Left lobe of liver (tissue), 2 donors: ENCODE measurements at places on chromosomes 7 and 10. TPM values are rescaled to one million over a fixed set of nuclear protein-coding genes. Genes with fewer than 3 reads are reported as not detected.
A peak's percentile ranks its signal among the peaks of the same experiment; 100 is the strongest.

GRCh38 chr7:90092506-90092905 lies 61.8 kb upstream of the STEAP1 start:
- no peak for DNase-seq

Gene CTAGE8
- 1.4 TPM for total RNA-seq

DNA sequence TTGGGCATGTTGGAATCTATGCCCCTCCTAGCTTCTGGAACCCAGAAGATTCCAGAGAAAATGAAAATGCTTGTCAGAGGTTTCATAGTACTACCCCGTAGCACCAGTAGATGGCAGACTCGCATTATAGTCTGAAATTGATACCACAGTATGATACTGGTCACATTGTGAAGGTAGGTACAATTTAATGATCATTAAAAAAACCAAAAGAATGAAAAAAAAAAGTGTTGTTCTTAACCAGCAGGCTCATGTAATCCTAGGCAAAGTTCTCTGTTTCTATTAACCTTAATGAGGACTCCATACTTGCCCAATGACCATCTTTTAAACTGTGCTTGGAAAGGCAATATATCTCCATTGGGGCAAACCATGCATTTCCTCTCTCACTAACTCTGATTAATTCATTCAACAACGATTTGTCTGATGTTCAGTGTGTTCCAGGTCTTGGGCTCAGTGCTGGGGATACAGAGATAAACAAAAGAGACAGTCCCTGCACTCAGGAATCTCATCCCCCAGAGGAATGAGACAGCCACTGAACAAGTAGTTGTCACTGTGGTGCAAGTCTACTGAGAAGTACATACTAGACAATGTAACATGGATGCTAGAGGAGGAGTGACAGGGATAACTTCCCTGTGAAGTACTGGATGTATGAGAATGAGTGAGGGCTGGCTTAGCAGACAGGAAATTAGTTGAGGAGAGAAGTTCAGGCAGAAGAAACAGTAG lies 223.5 kb upstream of the PHYHIPL start:
- peak; percentile 51 for DNase-seq

DNA sequence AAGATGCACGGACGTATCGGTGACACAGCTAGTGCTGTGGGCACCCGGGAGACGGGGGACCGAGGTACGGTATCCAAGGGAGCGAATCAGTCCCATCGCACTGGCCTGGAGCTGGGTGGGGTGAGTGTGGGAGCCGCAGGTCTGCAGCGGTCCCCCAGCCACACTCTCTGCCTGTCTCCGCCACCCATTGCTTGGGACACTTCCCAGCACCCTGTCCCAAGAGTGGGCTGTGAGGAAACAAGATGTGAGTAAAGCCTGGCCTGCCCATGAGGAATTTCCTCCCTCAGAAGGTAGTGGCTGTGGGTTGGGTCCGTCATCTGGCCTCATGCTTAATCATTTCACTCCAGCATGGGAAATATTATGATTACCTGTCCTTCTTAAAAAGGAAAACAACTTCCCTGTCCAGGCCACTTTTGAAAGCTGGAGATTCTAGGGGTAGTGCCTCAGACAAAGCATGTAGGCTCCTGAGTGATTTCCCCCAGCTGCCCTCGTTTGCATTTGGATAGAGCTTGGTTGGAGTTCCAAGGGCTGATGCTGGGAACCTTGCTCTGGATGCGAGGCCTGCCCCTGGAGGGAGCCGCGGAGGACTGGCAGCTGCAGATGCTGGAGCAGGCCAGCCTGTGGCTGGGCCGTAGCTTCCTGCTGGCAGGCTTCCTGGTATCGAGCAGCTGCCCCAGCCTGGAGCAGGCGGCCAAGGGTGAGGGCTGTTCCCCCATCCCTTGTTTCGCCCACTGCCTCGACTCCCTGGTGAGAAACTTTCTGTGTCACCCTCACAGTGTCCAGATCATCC lies 6.2 kb upstream of the ACTR3C start:
- DNase-seq = no peak

Gene GALNT17
- 0.18 TPM for total RNA-seq

GRCh38 chr7:21767300-21767900 lies 178.3 kb downstream of the CDCA7L start:
- peak; percentile 65 for DNase-seq

Gene CXCL12
- 50.3 TPM for total RNA-seq

Gene LIPM
- not detected for total RNA-seq

Gene MEOX2
- 0.18 TPM for total RNA-seq

- no peak for DNase-seq
These were observed 33.5 kb downstream of the CUL2 start for GRCh38 chr10:35056686-35057085.

Gene MLXIPL
- total RNA-seq = 457 TPM

Gene MNX1
- not detected for total RNA-seq

Gene RNLS
- total RNA-seq = 10.1 TPM

GRCh38 chr10:21808550-21808949 lies 195.0 kb downstream of the DNAJC1 start:
- no peak for DNase-seq

Gene CRYGN
- not detected for total RNA-seq

Gene EPO
- 6.4 TPM for total RNA-seq

- DNase-seq = peak; percentile 65
These were observed 8.4 kb upstream of the RBM28 start for GRCh38 chr7:128352153-128352537.

- no peak for DNase-seq
These were observed 61.2 kb downstream of the NEURL1 start for GRCh38 chr10:103554488-103555324.

- DNase-seq = no peak
These were observed 181.3 kb downstream of the RNLS start for GRCh38 chr10:88401671-88402347.

GRCh38 chr7:7176406-7177043 lies 5.8 kb upstream of the C1GALT1 start:
- DNase-seq = no peak

GRCh38 chr10:20247891-20248708 lies 431.9 kb downstream of the PLXDC2 start:
- no peak for DNase-seq

DNA sequence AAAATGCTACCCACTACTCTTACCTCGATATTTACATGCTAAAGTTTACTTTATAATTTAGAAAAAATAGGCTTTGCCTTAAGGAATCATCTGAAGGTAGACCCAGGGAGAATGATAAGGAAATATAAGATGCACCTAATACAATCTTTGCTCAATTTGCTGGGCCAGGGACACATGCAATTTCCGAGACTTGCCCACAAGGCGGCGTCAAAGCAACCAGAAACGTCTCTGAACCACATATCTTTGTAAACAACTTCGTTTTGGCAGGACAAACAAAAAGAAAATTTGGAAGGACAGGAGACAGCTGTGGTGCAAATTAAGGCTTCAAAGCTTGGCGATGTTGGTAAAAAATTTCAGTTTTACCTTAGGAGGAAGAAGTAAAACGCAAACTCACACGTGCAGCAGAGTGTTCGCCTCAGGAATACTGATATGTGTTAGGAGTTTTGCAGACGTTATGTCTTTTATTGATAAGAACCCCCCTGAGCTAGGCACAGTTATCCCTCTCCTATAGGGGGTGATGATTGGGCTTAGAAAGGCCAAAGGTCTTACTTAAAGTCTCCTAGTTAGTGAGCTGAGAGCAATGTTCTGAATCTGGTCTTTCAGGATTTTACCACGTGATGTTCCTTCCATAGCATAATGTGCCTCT lies 134.3 kb downstream of the PRKCQ start:
- no peak for DNase-seq

Gene SLC39A12
- 0.08 TPM for total RNA-seq

DNA sequence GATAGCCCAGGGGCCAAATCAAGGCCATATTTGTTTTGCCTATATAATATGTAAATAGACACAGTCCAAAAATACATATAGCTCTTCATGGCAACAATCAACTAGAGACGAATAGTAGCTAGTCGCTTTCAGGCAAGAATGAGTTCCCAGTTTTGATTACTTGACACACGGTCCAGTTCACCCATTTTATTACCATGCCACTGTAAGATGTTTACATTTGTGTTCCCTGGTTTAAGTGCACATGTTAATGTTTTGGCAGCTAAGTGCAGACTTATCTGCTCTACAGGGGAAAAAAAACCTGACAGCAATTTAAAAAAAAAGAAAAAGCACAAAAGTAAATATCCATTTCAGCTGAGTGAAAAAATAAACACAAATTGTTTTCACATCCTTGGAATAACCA lies 213.1 kb downstream of the TPK1 start:
- no peak for DNase-seq

Gene MUC12
- 0.05 TPM for total RNA-seq

Gene UCMA
- total RNA-seq = not detected

GRCh38 chr10:48598243-48598935 lies 6.5 kb downstream of the ARHGAP22 start:
- no peak for DNase-seq

GRCh38 chr7:158094671-158095226 lies 492.9 kb downstream of the PTPRN2 start:
- peak; percentile 28 for DNase-seq

DNA sequence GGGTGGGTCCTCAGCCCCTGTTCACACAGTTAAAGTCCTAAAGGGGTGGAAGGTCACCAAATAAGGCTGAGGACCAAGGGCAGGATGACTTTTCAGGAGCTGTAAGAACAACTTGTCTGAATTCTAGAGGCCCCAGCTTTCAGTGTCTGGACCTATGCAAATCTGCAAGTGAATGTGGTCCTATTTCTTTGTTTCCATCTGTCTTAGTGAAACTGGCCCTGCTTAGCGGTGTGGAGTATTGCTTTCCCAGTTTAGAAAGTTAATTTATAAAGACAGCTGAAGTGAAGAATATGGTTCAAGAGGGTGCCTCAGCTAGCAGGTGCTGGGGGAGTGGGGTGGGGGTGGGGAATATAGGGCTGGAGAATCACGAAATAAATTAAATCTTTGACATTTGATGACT lies 40.1 kb downstream of the HHEX start:
- peak; percentile 8 for DNase-seq

Gene OPN1SW
- not detected for total RNA-seq

Gene GPNMB
- 5.0 TPM for total RNA-seq

- no peak for DNase-seq
These were observed 21.3 kb downstream of the TIAL1 start for GRCh38 chr10:119575506-119575905.

Gene KCND2
- 0.03 TPM for total RNA-seq

Gene FERD3L
- total RNA-seq = not detected

Gene SLC18A3
- not detected for total RNA-seq

DNA sequence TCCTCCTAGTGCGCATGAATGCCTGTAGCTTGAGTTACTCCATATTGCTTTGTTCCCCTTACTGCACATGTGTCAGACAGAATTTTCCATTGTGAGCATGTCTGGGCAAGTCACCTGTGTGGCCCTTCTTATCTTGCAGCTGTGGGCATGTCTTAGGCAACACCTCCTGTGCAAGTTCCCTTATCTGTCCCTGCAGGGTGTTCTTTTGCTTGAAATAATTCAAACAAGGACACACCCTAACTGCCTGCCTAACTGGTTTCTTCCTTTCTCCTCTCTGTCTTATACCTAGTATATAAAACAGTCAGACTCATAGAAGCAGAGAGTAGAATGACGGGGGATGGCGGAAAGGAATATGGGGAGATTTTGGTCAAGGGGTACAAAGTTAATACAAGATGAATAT lies 421.1 kb upstream of the SORCS1 start:
- DNase-seq = no peak

- no peak for DNase-seq
These were observed 252.9 kb upstream of the SORCS1 start for GRCh38 chr10:107417446-107417845.

Gene CRHR2
- total RNA-seq = not detected

Gene SH2D4B
- not detected for total RNA-seq

DNA sequence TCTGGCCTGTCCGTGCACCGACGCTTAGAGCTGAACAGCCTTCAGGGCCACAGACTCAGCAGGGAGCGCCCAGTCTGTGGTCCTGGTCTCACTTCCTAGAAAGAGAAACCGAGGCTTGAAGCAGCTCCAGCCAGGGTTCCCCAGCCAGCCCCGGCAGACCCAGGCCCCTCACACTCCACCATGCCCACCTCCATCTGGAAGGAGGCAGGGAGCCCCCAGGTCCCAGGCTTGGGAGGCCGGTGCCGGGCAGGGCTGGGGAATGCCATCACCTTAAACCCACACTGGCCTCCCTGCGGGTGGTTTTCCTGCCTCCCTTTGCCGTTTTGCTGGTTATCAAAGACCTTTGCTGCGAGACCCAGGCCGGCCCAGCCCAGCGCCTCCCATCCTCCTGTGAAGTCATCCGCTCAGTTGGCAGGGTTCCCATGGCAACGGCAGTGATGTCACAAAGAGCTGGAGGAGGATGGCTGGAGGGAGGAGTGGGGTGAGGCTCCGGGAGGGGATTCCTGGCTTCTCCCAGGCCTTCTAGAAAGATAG lies 24.0 kb downstream of the ELFN1 start:
- DNase-seq = peak; percentile 42

GRCh38 chr10:122850705-122851640 lies 5.3 kb upstream of the CUZD1 start:
- DNase-seq = no peak

GRCh38 chr10:57579926-57580325 lies 687.8 kb downstream of the IPMK start:
- no peak for DNase-seq

- DNase-seq = no peak
These were observed 349.9 kb upstream of the NFE2L3 start for GRCh38 chr7:25802057-25802456.

GRCh38 chr10:74006269-74006668 lies 8.4 kb downstream of the VCL start:
- no peak for DNase-seq

DNA sequence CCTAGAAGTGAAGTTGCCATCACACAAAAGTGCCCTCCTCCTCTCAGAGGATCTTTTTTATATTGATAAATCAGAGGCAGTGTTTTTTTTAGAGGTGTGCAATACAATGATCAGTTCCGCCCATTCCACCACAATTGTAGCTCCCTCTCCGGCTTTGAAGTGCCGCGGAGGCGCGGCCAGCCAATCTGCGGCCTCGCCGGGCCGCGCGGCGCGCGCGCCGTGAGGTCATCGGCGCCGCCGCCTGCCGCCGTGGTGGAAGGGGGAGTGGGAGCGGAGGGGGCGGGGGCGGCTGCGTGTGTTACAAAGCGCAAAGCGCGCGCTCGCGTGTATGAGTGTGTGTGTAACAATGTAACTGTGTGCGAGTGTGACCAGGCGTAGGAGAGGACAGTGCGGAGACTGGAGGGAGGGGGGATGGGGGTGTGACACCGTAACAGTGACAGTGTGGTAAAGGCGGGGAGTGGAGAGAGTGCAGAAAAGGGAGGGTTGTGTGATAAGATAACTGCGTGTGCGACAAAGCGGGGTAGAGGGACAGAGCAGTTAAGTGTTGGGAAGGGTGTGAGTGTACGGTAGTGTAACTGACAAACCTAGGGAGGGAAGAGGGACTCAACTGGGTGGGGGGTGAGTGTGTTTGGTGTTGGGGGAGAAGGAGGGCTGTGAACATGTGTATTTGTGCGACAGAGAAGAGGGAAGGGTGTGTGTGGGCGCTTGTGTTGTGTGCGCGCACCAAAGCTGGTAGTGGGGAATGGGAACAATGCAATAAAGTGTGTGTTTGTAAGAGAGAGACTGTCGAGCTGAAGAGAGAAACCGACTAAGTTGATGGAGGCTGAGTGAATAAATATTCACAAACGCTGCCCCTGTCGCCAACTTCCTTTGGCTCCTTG lies at the start of gene SP8:
Gene SP8 (minus strand): TSS at position 108 of the 881 bp plus-strand sequence. CDS start 88 bp downstream, at position 20.
- no peak for DNase-seq
